ENCODE measurements at places on chromosomes 3 and 15.

DNA sequence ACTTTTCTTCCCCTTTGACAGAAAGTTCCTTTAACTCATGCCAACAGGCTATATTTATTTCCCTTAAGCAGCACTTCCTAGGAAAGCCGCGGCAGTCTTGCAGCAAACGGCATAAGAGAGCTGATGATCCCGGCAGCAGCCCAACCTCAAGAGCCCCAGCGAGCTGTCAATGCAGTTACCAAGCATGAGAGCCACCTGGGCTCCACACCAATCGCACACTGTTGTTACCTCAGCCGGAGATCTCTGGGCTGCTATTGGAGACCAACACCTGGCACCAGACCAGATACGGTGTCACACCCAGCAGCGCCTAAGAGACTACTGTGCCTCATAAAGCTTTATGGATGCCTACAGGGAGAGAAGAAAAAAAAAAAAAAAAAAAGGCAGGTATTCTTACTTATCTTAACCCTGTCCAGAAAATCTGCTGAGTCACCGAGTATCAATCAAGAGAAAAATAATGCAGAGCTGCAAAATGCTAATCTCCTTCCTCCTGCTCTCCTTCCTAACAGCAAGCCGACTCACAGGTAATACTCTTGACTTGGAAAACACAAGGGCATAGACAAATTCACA is 11.7 kb downstream of the ABCC5 start:
- DNase-seq, result no peak
- H3K4me1 ChIP-seq, result no peaks in the 10 kb centered on the region
- H3K27me3 ChIP-seq, result no peaks in the 10 kb centered on the region
- H3K27ac ChIP-seq, result no peak overlapping the region

DNA sequence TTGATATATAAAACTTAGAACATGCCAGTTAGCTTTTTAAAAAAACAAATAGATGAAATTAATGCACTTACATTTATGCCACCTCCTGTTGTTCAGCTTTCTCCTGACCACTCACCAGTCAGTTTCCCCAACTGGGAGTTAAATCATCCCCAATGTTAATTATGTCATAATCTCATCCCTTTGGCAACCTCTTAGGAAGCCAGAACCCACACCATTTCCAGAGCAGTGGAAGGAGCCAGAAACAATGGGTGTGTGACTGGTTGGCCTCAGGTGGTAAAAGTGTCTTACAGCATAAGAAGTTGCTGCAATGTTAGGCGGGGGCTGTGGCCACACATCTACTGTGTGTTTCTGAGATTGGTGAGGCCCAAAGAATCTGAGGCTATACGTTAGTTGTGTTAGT is 46.5 kb upstream of the MITF start:
- H3K27me3 ChIP-seq, result peaks cover 7% of the 10 kb centered on the region
- DNase-seq, result no peak
- H3K36me3 ChIP-seq, result no peaks in the 10 kb centered on the region
- no peak overlapping the region for H3K4me3 ChIP-seq

DNA sequence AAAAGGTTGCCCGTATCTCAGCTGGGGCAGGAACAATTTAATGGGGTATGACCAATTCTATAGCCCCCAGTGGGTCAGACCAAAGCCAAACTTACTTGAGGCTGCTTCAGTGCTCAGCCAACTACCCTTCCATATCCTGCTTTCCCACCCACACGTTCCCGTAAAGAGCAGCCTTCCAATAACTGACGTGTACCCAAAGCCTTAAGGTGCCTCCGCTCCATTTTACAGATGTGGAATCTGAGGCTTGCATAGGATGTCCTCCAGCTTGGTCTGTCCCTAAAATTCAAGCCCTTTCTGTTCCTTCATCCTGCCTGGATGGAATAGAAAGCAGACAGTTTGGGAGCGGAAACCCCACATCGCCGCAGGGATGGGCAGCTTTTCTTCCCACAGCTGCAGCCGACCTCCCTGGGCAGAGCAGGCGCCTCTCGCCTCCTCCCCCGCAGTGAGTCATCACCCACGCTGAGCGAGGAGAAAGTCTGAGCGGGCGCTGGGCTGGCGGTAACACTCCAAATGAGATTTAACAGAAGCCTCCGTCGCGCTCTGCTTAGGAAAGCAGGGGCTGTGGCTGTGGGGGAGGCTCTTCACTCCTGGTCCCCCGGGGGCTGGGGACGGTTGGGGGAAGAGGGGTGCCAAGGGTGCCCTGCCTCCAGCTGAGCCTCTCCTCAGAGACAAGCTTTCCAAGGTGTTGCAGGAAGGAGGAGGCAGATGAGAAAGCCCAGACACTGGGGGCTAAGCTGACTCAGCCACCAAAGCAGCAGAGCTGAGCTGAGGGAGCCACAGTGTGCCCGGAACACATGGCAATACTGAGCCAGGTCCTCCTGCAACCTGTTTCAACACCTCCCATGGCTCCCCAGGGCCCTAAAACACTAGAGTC is 57.8 kb upstream of the HRH1 start:
- H3K27ac ChIP-seq, result no peak overlapping the region
- DNase-seq, result no peak
- H3K4me3 ChIP-seq, result no peak overlapping the region
- no peaks in the 10 kb centered on the region for H3K36me3 ChIP-seq
- H3K27me3 ChIP-seq, result peaks cover 4% of the 10 kb centered on the region

- H3K27ac ChIP-seq, result no peak overlapping the region
- no peak overlapping the region for H3K4me3 ChIP-seq
- H3K27me3 ChIP-seq, result peaks cover 14% of the 10 kb centered on the region
- DNase-seq, result no peak
Measured at GRCh38 chr3:142706321-142707127, 17.3 kb upstream of the TRPC1 start.

DNA sequence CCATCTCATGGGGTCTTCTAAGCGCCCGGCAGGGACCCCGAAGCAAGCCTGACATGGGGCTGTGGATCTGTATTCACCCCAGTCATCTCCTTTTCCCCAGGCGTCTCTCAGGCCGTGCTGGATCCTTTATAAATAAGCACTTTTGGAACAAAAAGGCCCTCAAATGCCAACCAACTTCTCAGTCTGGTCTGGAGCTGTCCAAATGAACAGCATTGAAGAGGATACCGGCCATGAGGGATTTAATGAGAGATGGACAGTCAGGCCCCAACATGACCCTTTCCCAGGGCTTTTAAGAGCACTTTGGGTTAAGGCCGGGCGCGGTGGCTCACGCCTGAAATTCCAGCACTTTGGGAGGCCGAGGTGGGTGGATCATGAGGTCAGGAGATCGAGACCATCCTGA is 89.2 kb upstream of the SPATA12 start:
- no peak overlapping the region for H3K4me3 ChIP-seq
- DNase-seq, result no peak
- H3K27ac ChIP-seq, result no peak overlapping the region
- no peaks in the 10 kb centered on the region for H3K4me1 ChIP-seq

DNA sequence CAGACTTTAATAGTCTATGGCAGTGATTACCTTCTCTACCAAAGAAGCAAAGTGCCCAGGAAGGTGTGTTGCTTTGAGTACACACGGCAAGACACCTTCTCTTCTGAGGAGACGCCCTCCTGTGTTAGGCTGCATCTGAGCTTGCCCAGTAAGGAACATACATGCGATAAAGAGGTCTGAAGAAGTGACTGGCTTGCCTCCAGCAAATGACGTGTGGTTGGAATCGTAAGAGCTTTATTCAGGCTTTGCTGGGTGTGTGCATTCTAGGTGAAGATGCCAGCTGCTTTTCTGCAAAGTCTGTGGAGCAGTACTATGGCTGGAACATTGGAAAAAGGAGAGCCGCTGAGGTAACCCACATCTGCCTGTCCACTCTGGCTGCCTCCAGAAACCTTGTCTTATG is 22.4 kb downstream of the MAP6D1 start:
- H3K4me1 ChIP-seq, result no peaks in the 10 kb centered on the region
- no peak overlapping the region for H3K4me3 ChIP-seq
- no peak overlapping the region for H3K27ac ChIP-seq

GRCh38 chr15:98127586-98127985 is 167.1 kb downstream of the ARRDC4 start:
- no peaks in the 10 kb centered on the region for H3K4me1 ChIP-seq
- H3K27ac ChIP-seq, result no peak overlapping the region
- no peak for DNase-seq
- H3K36me3 ChIP-seq, result no peaks in the 10 kb centered on the region
- no peaks in the 10 kb centered on the region for H3K27me3 ChIP-seq

DNA sequence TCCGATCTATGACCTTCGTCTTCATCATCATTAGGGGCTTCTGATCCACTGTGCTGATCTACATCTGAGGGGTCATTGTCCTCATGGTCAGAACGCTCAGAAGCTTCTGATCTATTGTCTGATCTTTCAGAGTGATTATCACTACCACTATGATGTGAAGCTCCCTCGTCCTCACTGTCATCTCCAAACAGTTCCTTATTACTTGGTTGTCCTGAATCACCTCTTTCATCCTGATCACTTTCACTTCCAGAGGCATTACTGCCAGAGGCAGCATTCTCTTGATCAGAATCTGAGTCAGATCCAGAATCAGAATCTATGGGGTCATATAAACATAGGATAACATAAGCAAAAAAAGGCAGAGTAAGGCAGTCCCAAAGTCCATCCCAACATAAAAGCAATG is 5.4 kb downstream of the LEO1 start:
- H3K4me3 ChIP-seq, result no peak overlapping the region
- H3K4me1 ChIP-seq, result peaks cover 28% of the 10 kb centered on the region
- H3K27me3 ChIP-seq, result no peaks in the 10 kb centered on the region
- no peak overlapping the region for H3K27ac ChIP-seq

- DNase-seq, result no peak
- H3K36me3 ChIP-seq, result peaks cover 11% of the 10 kb centered on the region
Measured at GRCh38 chr15:34241376-34242330, 16.8 kb downstream of the EMC4 start.

- H3K36me3 ChIP-seq, result peaks cover 12% of the 10 kb centered on the region
- no peak for DNase-seq
- no peak overlapping the region for H3K27ac ChIP-seq
- no peak overlapping the region for H3K4me3 ChIP-seq
Measured at GRCh38 chr3:157170861-157171260, 10.9 kb upstream of the CCNL1 start.

GRCh38 chr3:98536456-98537017 is 4.8 kb downstream of the GPR15 start:
- peaks cover 15% of the 10 kb centered on the region for H3K4me1 ChIP-seq
- peak overlapping the region; percentile 67 for H3K4me3 ChIP-seq
- DNase-seq, result no peak
- peak overlapping the region; percentile 49 for H3K27ac ChIP-seq

DNA sequence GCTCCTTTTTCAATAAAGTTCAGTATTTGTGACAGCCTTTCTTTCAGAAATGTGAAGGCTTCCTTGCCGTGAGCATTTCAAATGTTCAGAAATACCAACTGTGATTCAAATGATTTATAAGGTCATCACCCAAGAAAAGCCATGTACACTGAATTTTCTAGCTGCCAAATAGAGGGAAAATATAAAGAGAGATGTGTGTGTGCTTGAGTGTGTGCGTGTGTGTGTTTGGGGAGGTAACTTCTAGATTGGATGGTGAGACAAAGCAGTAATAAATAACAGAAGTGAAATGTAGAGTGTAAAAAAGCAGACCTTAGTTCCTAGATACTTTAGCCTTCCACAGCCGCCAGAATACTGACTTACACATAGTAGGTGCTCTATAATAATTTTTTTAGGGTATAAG is 577.4 kb downstream of the TBL1XR1 start:
- H3K27ac ChIP-seq, result no peak overlapping the region
- DNase-seq, result no peak
- H3K4me3 ChIP-seq, result no peak overlapping the region
- no peaks in the 10 kb centered on the region for H3K4me1 ChIP-seq

- no peak for DNase-seq
- no peak overlapping the region for H3K4me3 ChIP-seq
- no peak overlapping the region for H3K27ac ChIP-seq
- peaks cover 10% of the 10 kb centered on the region for H3K36me3 ChIP-seq
- no peaks in the 10 kb centered on the region for H3K27me3 ChIP-seq
Measured at GRCh38 chr15:77060546-77060945, 10.4 kb downstream of the TSPAN3 start.

- H3K4me3 ChIP-seq, result no peak overlapping the region
- H3K27me3 ChIP-seq, result no peaks in the 10 kb centered on the region
- H3K4me1 ChIP-seq, result peaks cover 26% of the 10 kb centered on the region
- H3K27ac ChIP-seq, result no peak overlapping the region
Measured at GRCh38 chr3:122800706-122801237, 5.9 kb downstream of the SLC49A4 start.

DNA sequence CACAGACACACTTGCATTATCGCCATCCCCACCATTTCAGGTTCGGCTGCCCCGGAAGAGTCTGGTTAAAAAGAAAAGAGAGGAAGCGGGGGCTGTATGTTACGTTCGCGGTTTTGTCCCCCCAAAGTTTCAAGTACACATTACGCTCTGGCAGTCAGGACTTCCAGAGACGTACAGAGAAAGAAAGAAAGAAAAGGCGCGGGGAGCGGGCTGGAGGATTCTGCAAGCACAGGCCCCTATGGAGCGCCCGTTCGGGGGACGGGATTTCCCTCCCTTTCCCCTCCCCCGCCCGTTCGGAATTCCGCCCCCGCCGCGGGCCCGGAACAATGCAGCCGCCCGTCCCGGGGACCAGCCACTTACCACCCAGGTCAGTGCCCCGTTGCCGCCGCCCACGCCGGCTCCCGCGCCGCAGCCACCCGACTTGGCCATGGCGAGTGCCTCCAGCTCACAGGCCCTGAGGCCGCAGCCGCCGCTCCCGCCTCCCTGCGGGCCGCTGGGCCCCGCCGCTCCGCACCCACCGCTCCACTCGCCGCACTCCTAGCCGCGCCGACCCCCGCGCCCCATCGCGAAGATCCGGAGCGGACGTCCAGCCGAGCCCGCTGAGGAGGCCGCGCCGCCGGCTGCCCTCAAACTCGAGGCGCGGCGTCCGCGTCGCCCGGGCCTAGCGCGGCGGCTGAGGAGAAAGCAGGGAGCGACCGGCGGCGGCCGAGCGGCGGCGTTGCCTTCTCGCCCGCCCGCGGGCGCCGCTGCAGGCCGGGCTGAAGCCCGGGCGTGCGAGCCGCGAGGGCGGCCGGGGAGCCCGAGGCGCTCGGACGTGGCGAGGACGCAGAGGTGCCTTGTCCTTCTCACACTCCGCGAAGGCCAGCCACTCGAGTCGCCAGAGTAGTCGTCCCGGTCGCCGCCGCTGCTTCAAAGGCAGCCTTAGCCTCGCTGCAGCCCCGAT is 567 bp downstream of the TOP2B start:
- DNase-seq, result peak; percentile 44
- no peaks in the 10 kb centered on the region for H3K27me3 ChIP-seq
- H3K27ac ChIP-seq, result peak overlapping the region; percentile 98
- H3K4me3 ChIP-seq, result peak overlapping the region; percentile 97
- H3K4me1 ChIP-seq, result peaks cover 53% of the 10 kb centered on the region

- no peak overlapping the region for H3K4me3 ChIP-seq
- no peaks in the 10 kb centered on the region for H3K4me1 ChIP-seq
- H3K36me3 ChIP-seq, result no peaks in the 10 kb centered on the region
- no peak for DNase-seq
- H3K27me3 ChIP-seq, result no peaks in the 10 kb centered on the region
Measured at GRCh38 chr3:18586076-18586475, 160.9 kb upstream of the SATB1 start.

GRCh38 chr15:50819344-50819743 is 53.8 kb upstream of the SPPL2A start:
- no peak overlapping the region for H3K4me3 ChIP-seq
- no peak for DNase-seq
- no peaks in the 10 kb centered on the region for H3K27me3 ChIP-seq
- H3K27ac ChIP-seq, result no peak overlapping the region

- no peak overlapping the region for H3K4me3 ChIP-seq
- H3K4me1 ChIP-seq, result no peaks in the 10 kb centered on the region
- H3K27ac ChIP-seq, result no peak overlapping the region
- no peaks in the 10 kb centered on the region for H3K36me3 ChIP-seq
Measured at GRCh38 chr15:66753687-66754377, 51.8 kb downstream of the SMAD6 start.

All from central memory CD8-positive, alpha-beta T cell (primary cell).